ENCODE measurements at places on chromosomes 2 and 18. TPM values are rescaled to one million over a fixed set of nuclear protein-coding genes. Genes with fewer than 3 reads are reported as not detected.

FAM110C gene
- 2.8 TPM for total RNA-seq

TUBA3D gene
- total RNA-seq: not detected

HS6ST1 gene
- total RNA-seq: 81.7 TPM

KCNIP3 gene
- total RNA-seq: 15.3 TPM

GNAL gene
- 59.8 TPM for total RNA-seq

GCKR gene
- 1.3 TPM for total RNA-seq

HAAO gene
- total RNA-seq: 1.3 TPM

GAREM2 gene
- total RNA-seq: 11.9 TPM

RAD51AP2 gene
- total RNA-seq: 0.94 TPM

NAT8 gene
- not detected for total RNA-seq

MYO1B gene
- 75.4 TPM for total RNA-seq

ARHGAP15 gene
- total RNA-seq: 19.4 TPM

RTKN gene
- total RNA-seq: 5.0 TPM

POTEC gene
- 0.31 TPM for total RNA-seq

ABCB11 gene
- total RNA-seq: 1.6 TPM

GCA gene
- total RNA-seq: 25.4 TPM

ZAP70 gene
- 1.9 TPM for total RNA-seq

ING5 gene
- total RNA-seq: 47.9 TPM

RBKS gene
- 2.5 TPM for total RNA-seq

CFC1 gene
- not detected for total RNA-seq

SKOR2 gene
- total RNA-seq: not detected

MAP3K19 gene
- total RNA-seq: 1.6 TPM

SH3RF3 gene
- 22.5 TPM for total RNA-seq

PROM2 gene
- total RNA-seq: 9.4 TPM

IL36G gene
- total RNA-seq: not detected

SSB gene
- 85.1 TPM for total RNA-seq

PJVK gene
- 11.0 TPM for total RNA-seq

SCG2 gene
- total RNA-seq: 50.7 TPM

ITGB6 gene
- not detected for total RNA-seq

SDC1 gene
- total RNA-seq: 5.3 TPM

LAMA3 gene
- total RNA-seq: 6.6 TPM

C2orf81 gene
- total RNA-seq: 1.6 TPM

FOXI3 gene
- 0.63 TPM for total RNA-seq

ACTG2 gene
- total RNA-seq: not detected

NHEJ1 gene
- 12.2 TPM for total RNA-seq

PCARE gene
- not detected for total RNA-seq
